ENCODE measurements at places on chromosomes 2 and 18.
A peak's percentile ranks its signal among the peaks of the same experiment; 100 is the strongest.

DNA sequence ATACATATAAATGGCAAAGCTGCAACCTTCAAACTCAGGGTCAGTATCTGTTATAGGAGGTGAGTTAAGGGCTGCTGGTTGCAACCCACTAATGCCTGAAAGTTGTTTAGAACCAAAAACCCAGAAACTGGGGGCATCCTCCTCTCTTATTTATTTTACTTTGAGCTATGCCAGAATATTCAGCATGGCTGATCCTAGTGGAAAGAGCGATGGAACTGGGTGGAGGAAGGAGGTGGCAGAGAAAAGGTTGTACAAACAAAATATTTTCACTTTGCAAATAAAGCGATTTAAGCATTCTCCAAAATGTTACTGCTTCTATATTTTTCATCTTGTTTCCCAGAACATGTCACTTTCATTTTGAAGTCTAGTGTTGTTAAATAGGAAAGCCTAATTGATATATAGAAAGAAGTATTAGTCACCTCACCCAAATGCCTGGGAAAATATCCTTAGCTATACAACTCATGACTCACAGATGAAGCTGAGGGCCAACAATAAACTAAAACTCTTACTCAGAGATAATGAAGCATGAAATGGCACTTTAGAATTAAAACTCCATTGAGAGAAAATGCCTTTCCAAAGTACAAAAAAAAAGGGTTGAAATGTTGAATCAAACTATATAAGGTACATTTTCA is 251.4 kb upstream of the UBE2E3 start:
- peak; percentile 17 for DNase-seq

DNA sequence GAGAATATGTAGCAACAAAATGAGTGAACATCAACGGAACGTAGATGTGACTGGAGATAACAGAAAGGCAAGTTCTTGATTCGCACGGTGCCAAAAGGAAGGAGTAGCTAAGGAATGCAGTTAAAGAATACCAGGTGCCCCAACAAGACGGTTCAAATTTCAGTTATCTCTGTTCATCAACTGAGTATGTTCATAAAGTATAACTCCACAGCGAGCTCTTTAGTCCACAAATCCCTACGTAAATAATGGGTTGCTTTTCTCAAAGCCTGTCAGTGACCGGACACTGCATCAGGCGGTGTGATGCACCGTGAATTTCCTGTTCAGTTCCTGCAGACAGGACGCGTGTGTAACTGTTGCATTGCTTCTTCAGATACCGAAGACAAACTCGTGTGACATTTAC is 91.8 kb downstream of the NOL10 start:
- no peak for DNase-seq

DNA sequence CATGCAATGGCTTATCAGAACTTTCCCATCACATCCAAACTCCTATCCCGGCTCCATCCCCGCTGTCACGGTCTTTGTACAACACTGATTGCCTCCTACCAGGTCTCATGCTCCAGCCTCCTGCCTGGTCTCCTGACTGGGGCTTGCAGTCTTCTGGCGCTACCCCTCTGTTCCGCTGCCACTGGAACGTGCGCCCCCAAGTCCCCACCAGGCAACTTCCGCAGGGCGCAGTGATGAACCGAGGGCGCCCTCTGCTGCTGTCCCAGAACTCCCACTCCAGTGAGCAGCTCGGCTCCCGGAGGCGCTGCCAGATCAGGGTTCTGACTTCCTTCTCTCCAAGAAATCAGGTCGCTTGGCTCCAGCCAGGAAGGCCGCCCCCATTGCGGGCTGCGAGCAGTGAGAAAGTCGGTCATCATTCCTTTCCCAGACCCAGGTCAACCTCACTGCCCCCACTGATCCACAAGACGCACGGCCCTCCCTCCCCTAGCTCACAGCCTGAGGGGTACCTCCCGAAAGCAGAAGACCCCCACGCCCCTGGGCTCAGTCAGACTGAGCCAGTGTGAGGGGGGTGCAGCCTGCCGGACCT is 43.9 kb upstream of the RAB11FIP5 start:
- peak; percentile 74 for DNase-seq

DNA sequence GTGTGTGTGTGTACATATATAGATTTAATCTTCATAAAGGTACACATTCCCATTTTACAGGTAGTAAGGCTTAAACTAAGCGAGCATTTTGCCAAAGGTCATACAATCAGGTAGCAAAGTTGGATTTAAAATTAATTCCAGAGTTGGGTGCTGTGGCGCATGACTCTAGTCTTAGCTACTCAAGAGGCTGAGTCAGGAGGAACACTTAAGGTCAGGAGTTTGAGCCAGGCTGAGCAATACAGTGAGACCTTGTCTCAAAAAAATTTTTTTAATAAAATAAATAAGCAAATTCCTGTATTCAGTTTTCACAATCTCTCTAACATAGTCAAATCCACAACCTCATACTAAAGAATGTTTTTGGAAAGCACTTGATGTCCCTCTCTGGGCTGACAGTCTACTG is 111.5 kb upstream of the LDLRAD4 start:
- DNase-seq, result no peak

DNA sequence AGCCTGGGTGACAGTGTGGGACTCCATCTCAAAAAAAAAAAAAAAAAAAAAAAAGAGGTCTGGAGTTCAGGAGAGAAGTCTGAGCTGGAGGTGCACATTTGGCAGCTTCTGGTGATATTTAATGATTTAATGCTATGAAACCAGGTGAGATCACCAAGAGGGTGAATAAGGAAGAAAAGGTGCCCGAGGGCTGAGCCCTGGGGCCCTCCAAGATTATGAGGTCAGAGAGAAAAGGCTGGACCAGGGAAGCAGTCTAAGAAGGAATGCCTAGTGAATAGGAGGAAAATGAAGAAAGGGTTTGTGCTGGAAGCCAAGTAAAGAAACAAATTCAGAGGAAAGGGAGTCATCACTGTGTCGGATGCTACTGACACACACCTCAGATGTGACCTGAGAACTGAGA is 88.0 kb upstream of the PELI1 start:
- DNase-seq, result no peak

DNA sequence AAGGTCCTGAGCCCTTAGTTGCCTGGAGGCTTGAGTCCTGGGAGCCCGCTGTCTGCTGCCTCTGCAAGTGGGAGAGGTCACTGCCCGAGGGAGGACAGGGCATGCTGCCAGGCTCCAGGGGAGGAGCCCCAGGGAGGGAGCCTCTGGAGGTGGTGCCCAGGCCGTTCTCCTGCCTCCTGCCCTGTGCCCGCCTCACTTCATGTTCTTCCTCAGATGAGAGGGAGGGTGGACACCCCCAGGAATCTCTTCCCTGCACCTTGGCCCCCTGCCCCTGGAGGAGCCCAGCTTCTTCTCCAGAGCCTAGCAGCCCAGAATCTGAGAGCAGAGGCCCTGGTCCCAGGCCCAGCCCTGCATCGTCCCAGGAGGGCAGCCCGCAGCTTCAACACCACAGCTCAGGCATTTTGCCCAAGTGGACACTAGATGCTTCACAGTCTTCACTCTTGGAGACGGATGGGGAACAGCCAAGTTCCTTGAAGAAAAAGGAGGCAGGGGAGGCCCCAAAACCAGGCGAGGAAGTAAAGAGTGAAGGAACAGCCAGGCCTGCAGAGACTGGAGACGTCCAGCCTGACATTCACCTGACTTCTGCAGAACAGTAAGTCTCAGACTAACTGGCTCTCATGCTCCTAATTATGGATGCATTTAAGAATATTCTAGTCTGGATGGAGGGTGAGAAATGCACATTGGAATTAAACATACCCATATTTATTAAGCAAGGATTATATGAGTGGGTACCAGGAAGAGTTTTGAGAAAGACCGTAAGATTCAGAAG is 12.1 kb downstream of the PSD4 start:
- DNase-seq, result peak; percentile 49

DNA sequence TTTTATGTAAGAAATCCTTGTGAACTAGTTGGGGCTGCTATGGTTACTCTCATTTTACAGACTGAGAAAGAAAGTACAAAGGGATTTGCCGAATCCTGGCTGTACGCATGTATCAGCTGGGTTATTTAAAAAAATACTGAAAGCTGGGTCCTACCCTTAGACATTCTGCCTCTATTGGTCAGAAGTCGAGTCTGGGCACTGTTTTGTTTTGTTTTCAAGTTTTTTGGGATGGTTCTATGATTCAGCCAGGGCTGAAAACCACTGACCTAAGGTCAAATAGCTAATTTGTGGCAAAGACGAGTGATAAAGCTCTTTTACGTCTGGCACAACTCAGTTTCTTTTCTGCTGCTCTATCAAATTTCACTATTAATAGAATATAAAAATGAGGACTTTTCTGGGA is 5.9 kb upstream of the SLC8A1 start:
- no peak for DNase-seq

DNA sequence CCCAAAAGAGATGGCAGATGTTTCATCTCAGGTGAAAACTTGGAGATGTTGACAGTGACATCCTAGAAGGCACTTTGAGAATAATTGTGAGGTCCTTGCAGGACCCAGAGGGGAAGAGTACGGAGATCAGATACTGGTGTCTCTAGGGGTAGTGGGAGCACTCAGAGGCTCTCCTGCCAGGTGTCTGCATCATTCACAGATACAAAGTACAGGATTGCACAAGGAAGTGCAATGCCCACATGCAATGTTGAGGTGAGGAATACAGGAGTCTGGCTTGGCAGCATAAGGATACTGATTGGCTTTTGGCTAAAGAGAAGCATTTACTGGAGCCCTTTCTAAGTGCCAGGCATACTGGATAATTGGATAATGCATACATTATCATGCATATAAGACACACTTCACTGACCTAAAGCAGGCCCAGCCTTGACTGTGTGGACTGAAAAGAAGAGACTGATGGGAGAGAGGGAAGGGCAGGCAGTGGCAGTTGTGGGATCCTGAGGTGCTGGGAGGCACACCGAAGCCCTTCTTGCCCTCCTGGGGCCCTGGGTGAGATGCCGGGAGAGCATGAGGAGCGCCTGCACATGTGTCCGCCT is 31.0 kb upstream of the NCKAP5 start:
- no peak for DNase-seq

DNA sequence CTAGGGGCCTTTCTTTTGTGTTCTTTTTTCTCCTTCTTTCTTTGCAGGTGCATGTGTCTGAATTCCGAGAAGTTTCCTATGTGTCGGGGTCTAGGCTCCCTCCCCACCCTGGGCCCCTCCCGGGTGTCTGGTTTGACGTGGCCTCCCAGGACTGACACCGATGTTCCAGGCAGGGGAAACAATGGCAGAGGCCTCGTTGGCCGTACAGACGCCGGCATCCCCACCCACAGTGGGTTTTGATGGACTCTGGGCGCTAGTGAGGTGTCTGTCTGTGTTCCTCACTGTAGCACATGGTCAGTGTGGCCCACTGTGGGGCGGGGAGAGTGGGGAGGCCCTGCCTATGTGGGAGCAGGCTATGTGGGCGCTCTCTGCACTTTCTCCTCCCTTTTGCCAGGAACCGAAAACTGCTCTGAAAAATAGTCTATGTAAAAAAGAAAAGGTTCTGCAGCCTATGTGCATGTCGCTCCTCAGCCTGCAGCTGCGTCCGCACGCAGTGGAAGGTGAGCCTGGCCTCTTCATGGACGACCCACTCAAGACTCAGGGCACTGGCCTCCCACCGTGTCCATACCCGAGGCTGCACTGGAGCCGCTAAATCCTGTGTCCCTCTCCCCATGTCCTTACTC is 90.9 kb upstream of the ASB18 start:
- no peak for DNase-seq

GRCh38 chr2:97739893-97740245 is 26.5 kb downstream of the ZAP70 start:
- no peak for DNase-seq

DNA sequence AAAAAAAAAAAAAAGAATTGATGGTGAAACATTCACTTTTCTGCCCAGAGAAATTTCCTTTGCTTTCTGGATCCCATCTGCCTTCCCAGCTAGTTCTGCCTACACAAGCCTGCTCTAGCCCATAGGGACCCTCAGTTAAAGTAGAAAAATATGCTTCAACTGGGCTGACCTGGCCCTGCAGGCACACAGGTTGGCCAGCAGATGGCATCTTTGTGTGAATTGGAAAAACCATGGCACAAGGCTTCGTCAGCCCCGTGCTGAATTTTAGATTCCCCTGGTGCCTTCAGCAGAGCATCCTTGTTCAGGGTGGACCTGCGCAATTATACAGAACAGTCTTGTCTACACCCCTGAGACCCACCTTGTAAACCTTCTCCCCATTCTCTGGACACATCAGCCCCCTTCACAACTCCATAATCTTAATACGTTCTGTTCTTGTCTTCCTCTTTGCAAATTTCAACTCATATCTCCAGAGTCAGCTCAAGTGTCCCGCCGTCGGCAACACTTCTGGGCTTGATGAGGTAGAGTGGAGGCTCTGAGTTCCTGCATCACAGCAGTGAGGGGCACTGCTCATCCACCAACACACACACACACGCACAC is 114.5 kb downstream of the INSIG2 start:
- DNase-seq, result peak; percentile 30

DNA sequence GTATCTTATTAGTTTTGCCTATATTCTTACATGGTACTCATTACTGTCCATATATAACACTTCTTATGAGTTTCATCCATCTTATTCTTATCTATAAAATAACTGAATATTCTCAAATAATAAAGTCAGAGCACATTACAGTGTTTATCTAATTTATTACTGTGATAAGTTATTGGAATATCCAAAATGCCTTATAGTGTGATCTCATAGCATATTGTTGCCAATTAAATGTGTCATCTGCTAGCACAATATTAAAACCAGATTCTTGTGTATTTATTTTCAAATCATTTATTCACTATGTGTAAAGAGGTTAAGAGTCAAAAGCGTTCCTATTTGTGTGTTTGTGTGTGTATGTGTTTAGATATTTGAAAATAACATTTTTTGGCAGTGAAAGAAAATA is 151.9 kb downstream of the WDR7 start:
- no peak for DNase-seq

- no peak for DNase-seq
These were observed 18.2 kb downstream of the SLC8A1 start for GRCh38 chr2:40433736-40434135.

- peak; percentile 17 for DNase-seq
These were observed 160.4 kb downstream of the NUP35 start for GRCh38 chr2:183284606-183285005.

- no peak for DNase-seq
These were observed 130.3 kb downstream of the CELF4 start for GRCh38 chr18:37435150-37435867.

DNA sequence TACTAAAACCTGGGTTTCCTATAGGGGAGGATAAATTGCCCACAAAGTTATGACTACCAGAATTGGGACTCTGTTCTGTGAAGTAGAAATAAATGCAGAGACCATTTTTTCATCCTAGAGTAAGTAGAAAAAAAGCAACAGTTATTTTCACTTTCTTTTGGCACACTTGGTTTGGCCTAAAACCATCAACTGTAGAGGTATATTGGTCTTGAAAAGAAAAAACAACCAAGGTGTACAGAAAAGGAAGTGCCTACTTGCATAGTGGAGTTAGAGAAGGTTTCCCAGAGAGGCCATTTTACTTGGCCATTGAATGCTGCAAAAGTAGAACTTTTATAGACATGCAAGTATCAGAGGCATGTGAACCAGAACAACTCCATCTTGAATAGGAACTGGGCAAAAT is 89.4 kb upstream of the TACR1 start:
- no peak for DNase-seq

GRCh38 chr2:1591461-1591770 is 152.9 kb downstream of the PXDN start:
- DNase-seq, result no peak
